ENCODE measurements at places on chromosomes 6 and 20.

DNA sequence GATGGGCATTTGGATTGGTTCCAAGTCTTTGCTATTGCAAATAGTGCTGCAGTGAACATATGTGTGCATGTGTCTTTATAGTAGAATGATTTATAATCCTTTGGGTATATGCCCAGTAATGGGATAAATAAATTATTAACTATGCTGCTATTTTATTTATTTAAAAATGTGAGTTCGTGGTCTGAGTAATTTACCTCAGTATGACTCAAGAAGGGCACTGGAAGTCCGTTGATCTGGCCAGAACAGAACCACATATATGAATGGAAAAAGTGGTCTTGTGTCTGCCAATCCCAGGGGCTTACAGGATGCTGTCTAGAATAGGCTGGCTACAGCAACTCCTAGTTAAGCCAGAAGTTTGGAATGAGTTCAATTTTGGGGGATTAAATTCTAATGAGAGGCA is 27.6 kb upstream of the HLA-C start:
- no peak for DNase-seq

DNA sequence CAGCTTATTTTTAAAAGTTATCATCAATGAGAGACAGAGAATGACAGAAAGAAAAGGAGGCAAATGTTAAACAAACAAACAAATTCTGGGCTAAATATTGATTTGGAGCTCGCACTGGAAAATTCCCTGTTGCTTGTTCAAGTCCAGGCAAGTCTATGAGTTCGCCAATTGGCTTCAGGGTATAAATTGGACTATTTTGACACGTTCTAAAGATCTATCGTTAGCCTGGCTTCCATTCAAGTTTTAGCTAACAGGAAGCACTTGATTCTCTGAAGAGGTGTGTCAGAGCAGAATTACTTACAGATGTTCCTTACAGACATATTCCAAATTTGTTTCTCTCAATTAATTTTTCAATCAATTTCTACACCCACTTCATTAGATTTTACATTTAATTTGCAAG is 15.8 kb upstream of the RFPL4B start:
- DNase-seq: no peak

- no peak for DNase-seq
These were observed 9.9 kb upstream of the C6orf141 start for GRCh38 chr6:49540614-49541013.

DNA sequence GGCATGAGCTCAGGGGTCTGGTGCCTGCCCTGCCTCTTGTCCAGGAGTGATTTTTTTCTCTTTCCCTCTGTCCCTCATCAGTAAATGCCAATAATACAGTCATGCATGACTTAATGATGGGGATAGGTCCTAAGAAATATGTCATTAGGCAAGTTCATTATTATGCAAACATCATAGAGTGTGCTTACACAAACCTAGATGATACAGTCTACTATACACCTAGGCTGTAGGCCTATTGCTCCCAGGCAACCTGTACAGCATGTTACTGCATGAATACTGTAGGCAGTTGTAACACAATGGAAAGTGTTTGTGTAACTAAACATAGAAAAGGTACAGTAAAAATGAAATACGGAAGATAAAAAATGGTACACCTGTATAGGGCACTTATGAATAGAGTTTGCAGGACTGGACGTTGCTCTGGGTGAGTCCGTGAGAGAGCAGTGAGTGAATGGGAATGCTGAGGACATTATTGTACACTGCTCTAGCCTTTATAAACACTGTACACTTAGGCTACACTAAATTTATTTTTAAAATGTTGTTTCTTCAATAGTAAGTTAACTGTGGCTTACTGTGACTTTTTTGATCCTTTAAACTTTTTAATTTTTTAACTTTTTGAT is 22.1 kb downstream of the PBOV1 start:
- DNase-seq: no peak

GRCh38 chr6:53532061-53532797 is 12.7 kb downstream of the GCLC start:
- no peak for DNase-seq

DNA sequence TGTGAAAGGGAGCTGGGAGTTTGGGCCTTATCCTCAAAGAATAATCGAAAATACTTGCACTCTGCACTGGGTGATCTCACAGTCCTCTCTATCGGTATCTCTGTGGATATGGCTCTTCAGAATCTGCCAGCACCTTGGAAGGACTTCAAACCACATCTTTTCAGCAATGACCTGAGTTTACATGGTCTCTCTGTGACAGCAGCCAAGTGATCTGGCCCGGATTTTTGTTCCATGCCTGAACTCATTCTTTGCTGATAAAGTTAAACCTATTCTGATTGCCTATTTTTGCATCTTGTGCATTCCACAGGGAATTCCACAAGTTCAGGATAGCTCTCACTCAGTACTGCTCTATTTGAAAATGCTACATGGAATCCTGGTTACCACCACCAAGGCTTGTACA is 98.9 kb downstream of the HDGFL1 start:
- DNase-seq: no peak

GRCh38 chr6:42627674-42628073 is 63.8 kb downstream of the UBR2 start:
- DNase-seq: no peak

- no peak for DNase-seq
These were observed 14.5 kb upstream of the GMNN start for GRCh38 chr6:24760210-24760609.

DNA sequence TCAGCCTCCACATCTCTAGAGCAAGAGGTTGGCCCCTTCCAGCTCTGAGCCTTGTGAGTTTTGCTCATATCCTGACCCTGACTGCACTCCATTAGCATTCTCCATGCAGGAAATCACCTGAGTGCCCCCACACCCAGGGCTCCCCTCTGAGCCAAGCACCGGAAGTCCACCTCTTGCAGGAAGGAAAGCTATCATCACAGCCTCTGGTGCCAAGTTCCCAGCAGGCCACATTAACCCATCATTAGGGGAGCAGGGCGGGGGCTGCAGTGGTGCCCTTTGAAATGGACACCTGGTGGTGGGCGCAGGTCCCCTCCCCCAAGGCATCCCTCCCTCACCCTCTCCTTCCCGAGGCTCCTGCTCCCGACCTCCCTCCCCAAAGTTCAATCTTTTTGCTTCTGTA is 16.1 kb downstream of the GRM4 start:
- DNase-seq: no peak

- no peak for DNase-seq
These were observed 111.0 kb upstream of the TMEM170B start for GRCh38 chr6:11426571-11426970.

DNA sequence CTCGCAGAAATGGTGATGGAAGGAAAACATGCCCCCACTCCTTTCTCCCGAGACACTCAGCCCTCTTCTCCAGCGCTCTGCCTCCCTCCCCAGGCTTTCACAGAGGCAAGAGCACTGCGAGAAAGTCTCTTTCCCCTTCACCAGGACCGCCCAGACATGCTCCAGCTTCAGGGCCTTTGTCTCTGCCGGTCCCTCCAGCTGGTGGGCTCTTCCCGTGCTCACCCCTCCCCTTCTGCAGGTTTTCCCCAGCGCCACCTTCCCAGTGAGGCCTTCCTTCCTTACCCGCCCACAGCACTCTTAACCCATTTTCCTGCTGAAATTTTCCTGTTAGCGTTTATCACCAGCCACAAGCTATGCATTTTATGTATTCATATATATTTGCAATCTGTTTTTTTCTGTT is 86.2 kb downstream of the TFAP2C start:
- no peak for DNase-seq

- no peak for DNase-seq
These were observed 25.2 kb downstream of the MANBAL start for GRCh38 chr20:37314617-37315016.

DNA sequence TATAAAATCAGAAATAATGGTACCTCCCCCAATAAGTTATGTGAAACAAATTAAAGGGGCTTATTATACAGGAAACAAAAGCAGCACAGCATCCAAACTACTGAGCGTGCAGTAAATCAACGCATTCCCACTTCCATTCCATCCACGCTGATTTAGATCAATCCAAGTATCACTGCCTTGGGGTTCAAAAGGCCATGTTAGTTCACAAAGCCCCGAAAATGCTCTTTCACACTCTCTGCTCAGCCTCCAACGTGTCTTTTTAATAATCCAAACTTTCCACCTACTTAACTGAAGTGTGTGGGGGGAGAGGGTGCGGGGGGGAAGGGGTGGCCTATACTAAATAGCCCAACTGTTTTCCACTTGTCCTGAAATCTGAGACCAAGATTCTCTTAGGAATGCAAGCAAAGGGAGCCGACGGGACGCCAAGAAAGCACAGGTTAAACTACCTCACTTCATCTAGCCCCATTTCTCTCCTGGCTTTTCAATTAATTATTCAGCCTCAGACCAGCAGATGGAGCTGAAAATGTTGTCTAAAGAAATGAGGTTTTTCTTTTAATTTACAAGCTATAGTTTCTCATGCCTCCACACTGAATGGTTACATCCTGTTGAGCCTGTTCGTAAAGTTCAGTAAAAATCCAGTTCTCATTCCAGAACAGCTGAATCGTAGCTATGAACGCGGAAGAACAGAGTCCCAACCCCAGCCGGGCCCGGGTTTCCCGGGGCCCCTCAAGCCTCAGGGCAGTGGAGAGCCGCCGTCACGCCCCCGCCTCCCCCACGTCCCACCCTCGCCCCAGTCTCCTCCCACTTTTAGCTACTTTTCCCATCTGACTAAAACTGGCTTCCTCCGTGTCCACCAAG is 1.0 kb upstream of the NXT1 start:
- no peak for DNase-seq

DNA sequence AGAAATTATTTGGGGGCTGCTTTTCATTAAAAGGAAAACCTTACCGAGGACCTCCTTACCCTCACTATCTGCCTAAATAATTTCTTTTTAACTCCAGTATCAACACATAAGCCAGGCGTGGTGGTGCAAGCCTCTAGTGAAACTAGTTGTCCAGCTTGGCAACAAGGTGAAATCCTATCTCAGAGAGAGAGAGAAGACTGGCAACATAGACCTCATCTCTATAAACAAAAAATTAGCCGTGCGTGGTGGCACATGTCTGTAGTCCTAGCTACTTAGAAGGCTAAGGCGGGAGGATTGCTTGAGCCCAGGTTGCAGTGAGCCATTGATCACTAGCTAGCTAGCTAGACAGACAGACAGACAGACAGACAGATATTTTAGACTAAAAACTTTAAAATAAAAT is 92.5 kb downstream of the ARMC2 start:
- no peak for DNase-seq

DNA sequence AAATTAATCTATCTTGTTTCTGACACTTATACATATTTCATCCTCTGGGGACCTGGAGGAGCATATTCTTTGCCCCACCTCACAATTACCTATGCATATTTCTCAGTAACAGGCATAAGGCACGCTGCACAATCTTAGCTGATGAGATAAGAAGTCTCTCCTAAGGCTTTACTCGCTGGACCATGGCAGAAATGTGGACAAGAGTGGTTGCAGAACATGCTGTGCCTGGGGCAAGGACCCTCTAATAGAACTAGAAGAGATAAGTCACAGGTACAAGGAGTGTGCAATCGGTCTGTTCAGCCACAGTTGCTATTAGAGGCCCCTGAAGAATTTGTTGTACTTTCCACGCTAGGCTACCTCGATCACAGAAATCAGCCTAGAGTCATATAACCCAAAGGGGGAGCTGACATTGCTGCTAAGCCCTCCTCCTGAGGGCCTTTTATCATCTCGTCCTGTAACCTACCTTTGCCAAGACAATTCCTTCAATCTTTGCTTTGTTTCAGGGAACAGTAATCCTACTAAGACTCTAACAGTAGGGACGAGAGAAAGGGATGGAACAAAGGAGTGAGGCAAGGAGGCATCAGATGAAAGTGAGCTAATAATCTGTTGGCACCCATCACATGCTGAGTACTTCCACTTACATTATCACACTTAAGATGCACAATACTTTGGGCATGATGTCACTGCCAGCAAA is 16.1 kb upstream of the DEFB129 start:
- DNase-seq: no peak

DNA sequence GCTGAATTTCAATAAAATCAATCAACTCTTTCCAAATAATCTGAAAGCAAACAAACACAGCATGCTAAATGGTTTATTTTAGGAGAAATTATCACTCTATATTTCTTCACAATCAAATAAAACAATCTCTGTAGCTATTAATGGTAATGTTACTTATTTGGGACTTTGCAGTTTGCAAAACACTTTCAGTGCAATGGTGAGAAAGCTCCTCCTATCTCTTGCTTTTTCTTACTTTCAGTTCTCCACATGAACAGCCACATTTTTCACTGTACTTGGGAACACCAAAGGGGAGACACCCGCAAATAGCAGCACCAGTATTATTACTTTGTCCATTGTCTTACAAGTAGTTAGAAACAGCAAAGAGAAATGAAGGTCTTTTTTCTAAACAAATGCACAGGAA is 92.4 kb downstream of the DST start:
- no peak for DNase-seq

DNA sequence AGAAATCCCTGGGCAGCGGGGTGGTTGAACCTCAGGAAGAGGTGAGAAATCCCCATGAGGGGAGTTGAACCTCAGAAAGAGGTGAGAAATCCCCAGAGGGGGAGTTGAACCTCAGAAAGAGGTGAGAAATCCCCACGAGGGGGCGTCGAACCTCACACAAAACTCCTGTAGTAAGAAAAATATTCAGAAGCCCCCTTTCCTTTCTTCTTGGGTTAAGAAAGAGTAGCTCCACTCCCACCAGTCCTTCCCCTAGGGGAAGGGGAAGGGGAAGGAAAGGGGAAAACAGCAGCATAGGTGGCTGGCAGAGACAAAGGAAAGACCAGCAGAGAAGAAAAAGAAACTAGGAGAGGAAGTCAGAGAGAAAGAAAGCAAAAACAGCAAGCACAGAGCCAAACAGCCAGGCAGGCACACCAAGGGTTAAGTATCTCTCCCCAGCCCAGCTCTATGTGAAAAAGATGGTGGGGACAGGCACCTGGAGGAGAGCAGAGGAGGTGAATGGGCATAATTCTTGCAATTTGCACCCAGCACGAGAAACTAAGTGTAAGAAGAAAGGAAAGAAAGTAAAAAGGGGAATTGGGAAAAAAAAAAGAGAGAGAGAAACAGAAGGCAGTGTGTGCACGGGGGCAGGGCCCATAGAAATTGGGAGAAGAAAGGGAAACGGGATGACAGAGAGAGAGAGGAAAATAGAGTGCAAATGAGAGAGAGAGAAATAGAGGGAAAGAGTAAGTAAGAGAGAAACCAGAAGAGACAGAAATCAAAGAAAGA is 88.2 kb downstream of the PLG start:
- no peak for DNase-seq

DNA sequence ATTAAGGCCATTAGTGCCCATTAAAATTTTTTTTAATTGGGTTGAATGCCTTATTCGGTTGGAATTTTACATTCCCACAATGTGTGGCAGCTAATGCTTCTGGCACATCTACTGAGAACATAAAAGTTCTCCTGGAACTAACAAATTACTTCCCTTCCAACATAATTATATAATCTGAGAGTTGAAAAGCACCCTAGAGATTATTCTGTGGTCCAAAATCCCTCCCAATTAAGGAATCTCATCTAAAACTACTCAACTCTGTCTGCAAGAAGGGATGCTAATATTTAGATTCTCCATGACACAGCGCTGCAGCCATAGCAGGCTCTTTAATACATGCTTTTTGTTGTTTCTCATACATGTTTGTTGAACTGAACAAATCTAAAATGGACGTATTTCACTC is 4.0 kb downstream of the NUDT3 start:
- no peak for DNase-seq

Data from T-helper 2 cell treated with Interferon-gamma antibody and Interleukin-4, amounts not matched to agents 5 μg/mL and 100 μg/mL, for 36 hours (primary cell).